ENCODE measurements at places on chromosomes 12 and 14.

DNA sequence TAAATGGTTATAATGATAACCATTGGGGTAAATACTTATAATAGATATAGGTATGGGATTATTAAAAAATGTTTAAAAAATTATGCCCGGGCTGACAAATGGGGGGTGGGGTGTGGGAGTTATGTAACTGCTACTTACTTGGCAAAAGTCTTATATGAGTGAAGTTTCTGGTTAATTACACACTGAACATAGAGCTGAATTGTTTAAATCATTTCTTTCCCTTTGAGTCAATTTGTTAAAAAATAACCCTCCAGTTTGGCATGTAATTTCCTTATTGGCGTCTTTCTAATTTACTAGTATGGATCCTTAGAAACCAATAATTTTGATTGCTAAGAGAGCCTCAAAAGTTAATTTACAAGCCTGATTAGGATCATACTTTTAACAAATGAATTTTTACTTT is 16.7 kb downstream of the PAH start:
- DNase-seq, result no peak

GRCh38 chr12:114163771-114164170 is 197.6 kb upstream of the RBM19 start:
- peak; percentile 41 for DNase-seq

DNA sequence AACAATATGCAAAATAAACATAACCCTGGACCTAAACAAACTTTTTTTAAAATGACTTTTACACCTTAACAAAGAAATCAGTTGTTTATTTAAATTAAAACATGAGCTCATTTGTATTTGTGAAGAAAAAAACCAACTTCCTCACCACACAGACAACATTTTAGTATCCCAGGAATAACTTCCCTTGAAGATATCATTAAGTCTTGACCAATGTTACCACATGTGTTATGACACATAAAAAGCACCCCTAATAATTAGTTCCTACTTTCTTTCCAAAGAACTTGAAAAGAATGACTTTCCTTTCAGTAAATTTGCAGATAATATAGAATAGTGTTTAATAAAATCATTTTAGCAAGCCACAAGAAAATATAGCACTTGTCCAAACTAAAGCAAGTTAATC is 42.4 kb downstream of the DUSP16 start:
- DNase-seq, result no peak

DNA sequence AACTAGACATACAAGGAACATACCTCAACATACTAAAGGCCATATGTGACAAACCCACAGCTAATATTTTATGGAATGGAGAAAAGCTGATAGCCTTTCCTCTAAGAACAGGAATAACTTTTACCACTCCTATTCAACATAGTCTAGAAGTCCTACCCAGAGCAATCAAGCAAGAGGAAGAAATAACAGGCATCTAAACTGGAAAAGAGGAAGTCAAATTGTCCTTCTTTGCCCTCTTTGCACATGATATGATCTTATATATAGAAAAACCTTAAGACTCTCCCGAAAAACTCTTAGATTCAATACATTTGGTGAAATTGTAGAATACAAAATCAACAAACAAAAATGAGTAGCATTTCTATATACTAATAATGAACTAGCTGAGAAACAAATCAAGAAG is 110.0 kb downstream of the ATP23 start:
- no peak for DNase-seq

- peak; percentile 12 for DNase-seq
These were observed 8.2 kb downstream of the DMAC2L start for GRCh38 chr14:50320283-50320682.

GRCh38 chr14:33510991-33511390 is 439.9 kb downstream of the EGLN3 start:
- no peak for DNase-seq

DNA sequence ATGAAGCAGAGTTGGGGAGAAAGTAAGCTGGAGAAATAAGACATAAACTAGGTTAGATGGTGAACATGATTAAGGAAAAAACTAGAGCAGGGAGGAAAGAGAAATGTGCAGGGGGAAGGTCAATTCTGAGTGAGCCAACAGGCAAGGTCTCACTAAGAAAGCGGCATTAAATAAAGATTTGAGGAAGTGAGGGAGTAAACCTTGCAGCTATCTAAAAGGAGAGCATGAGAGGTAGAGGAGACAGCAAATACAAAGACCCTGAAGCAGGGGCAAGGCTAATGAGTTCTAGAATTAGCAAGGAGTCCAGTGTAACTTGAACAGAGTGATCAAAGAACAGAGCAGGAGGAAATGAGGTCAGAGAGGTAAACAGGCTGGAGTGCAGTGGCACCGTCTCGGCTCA is 4.4 kb upstream of the SOCS2 start:
- no peak for DNase-seq

- no peak for DNase-seq
These were observed 29.8 kb downstream of the BRMS1L start for GRCh38 chr14:35855876-35856481.

DNA sequence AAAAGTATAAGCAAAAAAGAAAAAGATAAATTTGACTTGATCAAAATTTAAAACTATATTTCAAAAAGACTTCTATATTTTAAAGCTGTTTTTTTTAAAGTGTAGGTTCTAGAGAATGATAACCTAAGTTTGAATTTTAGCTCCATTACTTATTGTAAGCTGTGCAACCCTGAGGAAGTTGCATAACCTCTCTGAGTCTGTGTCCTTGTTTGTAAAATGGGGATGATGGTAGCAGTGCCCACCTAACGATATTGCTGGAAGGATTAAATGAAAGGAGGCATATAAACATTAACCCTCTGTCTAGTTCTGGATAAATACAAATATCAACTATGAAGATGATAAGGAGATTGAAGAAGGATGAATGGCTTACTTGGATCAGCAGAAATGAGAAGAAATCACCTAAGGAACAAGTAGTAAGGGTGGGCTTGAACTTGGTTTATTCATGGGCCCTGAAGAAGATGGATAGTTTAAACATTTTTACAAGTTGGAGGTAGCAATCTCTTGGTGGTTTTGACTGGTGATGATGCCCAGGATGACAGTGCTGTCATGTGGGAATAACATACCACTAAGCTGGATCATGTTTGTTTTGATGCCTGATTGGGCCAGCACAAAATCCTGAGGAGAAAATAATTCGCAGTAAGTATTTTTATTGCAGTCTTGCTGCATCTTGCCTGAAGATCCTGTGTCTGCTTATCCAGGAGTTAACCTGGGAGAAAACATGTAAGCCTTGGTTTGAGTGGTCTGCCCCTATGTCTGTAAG is 35.0 kb downstream of the TXNRD1 start:
- no peak for DNase-seq
